ENCODE measurements at places on chromosomes 3 and 15.
A peak's percentile ranks its signal among the peaks of the same experiment; 100 is the strongest.

DNA sequence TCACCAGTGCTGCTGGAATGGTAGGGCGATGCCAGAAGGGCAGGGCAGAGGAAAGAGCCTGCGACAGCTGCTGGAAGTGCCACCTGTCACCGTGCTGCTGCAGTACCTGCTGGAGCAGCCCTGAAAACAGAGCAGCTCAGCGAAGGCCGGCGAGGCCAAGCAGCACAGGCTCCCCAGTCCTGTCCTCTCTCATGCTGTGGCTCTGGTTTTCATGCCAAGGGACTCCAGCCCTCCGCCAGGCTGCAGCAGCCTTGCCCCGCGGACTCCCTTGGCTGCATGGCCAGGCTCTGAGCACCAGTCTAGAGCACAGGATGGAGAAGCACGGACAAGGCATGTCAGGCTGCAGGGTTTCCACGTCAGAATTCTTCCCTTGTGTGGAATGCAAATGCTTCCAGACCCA lies 43.9 kb downstream of the ADCY5 start:
- no peak for DNase-seq

DNA sequence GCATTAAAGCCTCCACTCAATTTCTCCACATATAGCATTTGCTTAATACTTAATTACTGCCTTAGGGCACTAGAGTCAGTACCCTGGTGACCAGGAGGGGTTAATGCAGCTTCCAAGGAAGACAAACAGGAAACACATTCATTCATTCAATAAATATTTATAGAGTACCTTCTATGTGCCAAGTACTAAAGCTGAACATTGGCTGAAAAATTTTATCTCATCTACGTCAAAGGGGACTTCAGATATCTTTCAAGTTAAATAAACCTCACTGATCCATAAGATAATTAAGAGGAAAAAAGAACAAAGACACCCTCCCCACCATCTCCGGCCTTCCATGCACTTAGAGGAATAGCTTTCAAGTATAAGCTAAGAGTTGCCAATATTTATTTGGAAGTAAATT lies 156.9 kb upstream of the PRICKLE2 start:
- DNase-seq = no peak

DNA sequence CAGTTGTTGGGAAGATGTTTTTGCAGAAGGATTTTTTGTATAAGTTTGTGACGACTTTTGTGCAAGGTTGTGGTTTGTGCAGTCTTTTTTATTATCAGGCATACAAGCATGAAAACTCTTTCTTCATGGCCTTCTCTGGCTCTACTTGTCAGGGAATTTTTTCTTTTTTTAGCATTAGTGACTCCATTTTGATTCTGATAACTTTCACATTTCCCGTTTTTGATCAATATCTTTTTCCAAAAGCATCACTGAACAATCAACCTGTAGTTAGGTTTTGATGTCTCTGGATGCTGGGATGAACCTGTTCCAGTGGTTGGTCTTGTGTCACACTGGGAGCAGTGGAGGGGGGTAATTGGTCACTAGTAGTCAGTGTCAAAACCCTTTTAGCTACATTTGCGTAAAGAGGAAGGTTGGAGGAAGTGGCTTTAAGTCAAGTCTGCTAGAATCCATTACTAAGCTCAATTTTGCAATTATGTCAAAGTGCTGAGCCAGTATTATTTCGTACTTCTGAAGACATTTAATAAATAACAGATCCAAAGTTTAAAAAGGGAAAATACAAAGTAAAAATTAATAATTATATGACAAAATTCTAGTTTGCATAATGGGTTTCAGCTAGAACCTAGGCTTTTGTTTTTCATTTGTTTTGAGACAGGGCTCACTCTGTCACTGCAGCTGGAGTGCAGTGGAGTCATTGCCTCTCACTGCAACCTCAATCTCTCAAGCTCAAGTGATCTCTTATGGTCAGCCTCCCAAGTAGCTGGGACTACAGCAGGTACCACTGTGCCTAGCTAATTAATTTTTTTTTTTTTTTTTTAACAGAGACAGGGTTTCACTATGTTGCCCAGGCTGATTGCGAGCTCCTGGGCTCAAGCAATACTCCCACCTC lies 18.8 kb upstream of the CFAP161 start:
- no peak for DNase-seq

DNA sequence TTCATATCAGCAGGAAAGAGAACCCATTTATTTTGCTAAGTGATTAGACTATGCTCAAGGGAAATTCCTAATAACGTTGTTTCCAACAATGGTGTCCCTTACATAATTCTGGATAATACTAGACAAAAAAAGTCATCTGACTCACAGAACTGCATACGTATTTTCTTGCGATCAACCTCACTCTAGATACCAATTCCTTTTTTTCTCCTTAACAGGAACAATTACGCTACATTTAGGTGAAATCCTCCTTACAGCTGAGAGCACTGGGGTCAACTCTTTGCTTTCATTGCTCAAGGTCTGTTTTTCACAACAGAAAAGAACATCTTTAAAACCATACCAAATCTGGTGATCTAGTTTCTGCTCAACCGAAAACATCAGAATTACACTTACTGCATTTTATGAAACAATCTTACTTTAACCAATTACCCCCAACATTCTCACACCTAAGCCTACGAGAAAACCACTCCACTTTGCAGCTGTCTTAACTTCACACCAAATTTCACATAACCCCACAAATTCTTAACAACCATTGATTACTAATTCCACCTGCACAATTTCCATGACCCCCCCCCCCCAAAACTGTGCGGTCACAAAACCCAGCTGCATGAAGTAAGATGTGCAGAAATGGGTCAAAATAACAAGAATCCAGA lies 61.2 kb upstream of the ICE2 start:
- no peak for DNase-seq

- no peak for DNase-seq
Observed at GRCh38 chr3:65627062-65627461, 411.7 kb downstream of the MAGI1 start.

- DNase-seq = peak; percentile 69
Observed at GRCh38 chr3:142889212-142890014, 530 bp upstream of the PCOLCE2 start.

DNA sequence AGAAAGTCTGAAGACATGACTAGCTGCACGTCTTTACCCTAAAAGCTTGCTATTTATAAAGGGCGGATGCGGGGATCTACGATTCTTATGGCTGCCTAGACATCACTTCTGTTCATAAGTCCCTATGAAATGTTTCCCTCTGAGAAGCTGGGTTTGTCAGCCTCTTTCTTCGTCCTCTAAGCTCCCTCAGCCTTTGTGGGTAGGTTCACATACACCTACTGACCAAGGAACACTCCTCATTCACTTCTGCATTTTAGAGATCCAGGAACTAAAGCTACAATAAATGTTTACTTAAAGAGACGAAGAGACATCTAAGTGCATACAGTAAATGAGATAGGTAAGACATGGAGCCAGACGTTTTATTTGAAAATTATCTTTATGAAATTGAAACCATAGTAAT lies 16.7 kb upstream of the RAMAC start:
- DNase-seq = no peak

GRCh38 chr3:138513090-138513843 lies 78.9 kb downstream of the ESYT3 start:
- DNase-seq = no peak

DNA sequence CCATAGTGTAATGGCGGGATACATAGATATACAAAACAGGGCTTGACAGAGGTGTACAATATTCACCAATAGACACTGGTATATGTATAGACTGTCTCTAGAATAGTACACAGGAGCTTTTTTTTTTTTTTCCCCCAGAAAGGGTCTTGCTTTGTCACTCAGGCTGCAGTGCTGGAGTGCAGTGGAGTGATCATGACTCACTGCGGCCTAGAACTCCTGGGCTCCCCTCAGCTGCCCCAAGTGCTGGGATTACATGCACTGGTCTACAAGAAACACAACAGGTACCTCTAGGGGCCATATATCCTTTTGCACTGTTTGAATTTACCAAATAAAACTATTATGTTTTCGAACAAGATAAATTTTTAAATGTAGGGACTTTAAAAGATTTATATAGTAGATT lies 12.3 kb downstream of the RHOA start:
- DNase-seq = no peak

DNA sequence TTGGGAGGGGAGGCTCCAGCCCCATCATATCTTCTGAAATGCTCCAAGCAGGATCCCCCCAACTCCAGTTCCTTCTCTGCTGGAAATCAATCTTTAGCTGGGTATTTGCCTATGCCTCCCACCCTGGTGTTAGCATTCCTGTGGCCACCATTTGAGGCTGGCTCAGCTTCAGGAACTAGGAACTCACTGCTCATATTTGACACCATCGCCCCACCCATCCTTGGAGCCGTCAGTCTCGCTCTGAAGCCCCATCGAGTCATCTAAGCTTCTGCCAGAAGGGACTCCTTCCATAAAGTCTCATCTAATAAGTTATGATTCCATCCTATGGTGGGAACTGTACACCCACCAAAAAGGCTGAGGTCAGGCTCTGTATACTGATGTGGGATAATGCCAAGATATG lies 26.4 kb downstream of the PRKCD start:
- no peak for DNase-seq

DNA sequence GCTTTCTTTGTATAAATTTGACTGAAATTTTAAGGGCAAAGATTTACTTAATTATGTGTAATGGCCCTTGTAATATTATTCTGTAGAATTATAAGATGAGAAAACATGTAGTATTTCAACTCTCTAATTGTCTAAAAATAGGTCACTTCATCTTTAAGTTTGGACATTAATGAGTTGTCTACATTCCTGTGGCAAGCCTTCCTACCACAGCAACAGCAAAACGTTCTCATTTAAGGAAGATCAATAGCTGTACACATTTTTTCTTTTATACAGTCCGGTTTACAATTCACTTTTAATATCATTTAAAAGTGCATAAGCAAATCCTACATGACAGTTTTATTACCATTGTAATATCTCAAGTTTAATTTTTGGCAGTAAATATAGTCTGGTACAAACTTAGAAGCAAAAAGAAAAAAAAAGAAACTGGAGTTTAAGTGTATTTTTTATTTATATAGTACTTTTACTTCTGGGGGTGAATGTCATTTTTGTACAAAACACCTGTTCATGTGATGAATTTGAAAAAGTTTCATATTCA lies 501.8 kb downstream of the ZPLD1 start:
- DNase-seq = no peak

- DNase-seq = no peak
Observed at GRCh38 chr3:146715170-146715569, 110.0 kb upstream of the PLSCR5 start.

DNA sequence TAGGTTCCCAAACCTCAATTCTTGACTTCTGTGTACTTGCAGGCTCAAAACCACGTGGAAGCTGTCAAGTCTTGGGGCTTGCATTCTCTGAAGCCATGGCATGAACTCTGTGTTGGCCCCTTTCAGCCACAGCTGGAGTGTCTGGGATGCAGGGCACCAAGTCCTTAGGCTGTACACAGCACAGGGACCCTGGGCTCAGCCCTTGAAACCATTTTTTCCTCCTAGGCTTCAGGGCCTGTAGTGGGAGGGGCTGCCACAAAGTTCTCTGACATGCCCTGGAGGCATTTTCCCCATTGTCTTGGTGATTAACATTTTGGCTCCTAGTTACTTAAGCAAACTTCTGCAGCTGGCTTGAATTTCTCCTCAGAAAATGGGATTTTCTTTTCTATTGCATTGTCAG lies 135.4 kb downstream of the ATG7 start:
- DNase-seq = no peak

DNA sequence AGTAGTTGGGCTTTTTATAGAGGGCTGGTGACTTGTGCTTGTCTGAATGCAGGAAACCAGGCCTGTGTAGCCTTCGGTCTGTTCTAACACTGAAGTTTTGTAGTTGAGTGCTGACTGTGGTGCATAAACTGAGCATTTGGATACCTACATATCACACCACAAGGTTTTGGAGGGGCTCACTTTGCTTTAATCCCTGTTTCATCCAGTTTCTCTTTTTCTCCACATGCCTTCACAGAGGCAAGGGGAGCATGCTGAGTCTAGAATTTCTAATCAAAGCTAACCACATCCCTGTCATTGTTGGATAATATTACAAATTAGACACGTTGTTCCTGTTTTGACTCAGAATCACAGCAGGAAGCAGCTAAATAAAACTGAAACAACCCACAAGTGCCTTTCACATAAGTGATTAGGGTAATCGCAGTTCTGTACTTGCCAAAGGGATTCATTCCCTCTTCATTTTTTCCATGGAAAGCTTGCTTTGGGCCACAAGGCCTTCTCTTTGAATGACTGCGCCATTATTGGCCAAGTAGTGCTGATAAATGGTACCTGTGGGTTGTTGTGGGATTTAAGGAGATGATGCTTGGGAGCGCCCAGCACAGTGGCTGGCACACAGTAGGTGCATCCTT lies 48.9 kb downstream of the TGFBR2 start:
- DNase-seq = no peak

- DNase-seq = no peak
Observed at GRCh38 chr3:143351895-143352608, 232.5 kb downstream of the CHST2 start.

GRCh38 chr3:46607603-46608028 lies 4.7 kb upstream of the FAM240A start:
- DNase-seq = no peak

GRCh38 chr15:59002418-59002859 lies 15.0 kb downstream of the RNF111 start:
- no peak for DNase-seq

All from upper lobe of right lung (tissue), 1 donor.